Ureter (tissue), 1 donor: ENCODE measurements at places on chromosomes 3 and 15. TPM values are rescaled to one million over a fixed set of nuclear protein-coding genes. Genes with fewer than 3 reads are reported as not detected.

Gene CPEB1
- total RNA-seq = 3.7 TPM

Gene NANOGP8
- total RNA-seq = 4.6 TPM

Gene ZNF860
- 4.4 TPM for total RNA-seq

Gene HDC
- total RNA-seq = 5.6 TPM

Gene ATP2C1
- 86.9 TPM for total RNA-seq

GRCh38 chr15:72559781-72560180 lies 85.7 kb downstream of the ARIH1 start:
- DNase-seq = no peak

Gene NDUFB5
- total RNA-seq = 109 TPM

DNA sequence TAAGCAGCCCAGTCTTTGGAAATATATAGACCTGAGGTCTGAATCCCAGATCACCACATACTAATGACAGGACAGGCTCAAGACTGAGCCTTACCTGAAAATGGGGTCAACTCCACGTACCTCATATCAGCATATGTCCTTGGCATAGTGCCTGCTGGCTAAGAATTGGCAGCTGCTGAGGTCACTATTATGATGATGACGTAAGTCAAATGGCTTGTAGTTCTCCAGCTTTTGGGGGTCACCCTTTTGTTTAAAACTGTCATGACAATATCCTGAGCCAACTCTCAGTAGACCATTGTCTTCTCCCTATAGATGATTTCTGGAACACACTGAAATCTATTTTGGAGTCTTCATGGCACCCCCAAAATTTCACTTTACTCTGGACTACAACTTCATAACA lies 16.8 kb upstream of the CADPS start:
- no peak for DNase-seq

DNA sequence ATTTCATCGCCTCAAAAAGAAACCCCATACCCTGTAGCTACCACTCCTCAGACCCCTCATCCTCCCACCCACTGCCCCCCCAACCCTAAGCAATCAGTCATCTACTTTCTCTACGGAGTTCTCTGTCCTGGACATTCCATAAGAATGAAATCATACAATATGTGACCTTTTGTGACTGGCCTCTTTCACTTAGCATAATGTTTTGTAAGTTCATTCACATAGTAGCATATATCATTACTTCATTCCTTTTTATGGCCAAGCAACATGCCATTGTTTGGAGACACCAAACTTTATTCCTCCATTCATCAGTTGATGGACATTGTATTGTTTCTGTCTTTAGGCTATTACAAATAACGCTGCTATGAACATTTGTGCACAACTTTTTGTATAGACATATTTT lies 64.2 kb downstream of the TNIK start:
- DNase-seq = no peak

DNA sequence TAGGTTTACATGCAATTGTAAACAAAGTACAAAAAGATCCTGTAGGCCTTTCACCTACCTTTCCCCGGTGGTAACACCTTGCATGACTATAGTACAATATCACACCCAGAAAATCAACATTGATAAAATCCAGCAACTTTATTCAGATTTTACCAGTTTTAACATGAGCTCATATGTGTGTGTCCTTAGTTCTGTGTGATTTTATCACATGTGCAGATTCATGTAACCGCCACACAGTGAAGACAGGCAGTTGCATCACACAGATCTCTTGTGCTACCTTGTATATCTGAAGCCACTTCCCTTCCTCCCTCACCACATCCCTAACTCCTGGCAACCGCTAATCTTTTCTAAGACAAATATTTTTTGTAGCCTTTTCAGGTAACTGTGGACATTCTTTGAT lies 183.5 kb upstream of the C2CD4B start:
- DNase-seq = no peak

- no peak for DNase-seq
Measured at GRCh38 chr3:124796477-124796876, 66.2 kb downstream of the UMPS start.

DNA sequence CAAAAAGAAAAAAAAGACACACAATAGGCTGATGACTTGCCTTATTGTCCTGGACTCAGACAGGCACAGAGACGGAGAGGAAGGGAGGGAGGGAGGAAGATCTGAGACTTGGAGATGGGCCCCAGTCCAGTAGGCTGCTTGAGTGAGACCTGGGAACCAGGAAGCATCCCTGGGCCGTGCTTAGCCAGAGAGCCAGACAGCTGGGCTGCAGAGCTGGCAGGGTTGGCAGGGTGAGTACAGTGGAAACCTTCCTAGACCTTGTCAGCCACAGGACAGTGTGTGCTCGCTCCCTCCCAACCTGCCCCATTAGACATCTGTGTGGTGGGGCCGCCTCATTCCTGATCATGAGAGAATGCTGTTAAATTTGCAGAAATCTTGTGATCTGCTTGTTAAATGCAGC lies 107.9 kb upstream of the ALDH1A3 start:
- DNase-seq = no peak

GRCh38 chr15:89226359-89227221 lies 5.2 kb upstream of the RLBP1 start:
- no peak for DNase-seq

- no peak for DNase-seq
Measured at GRCh38 chr3:100136921-100137320, 22.6 kb upstream of the FILIP1L start.

Gene GPR27
- 16.3 TPM for total RNA-seq

Gene PAK6
- total RNA-seq = 29.5 TPM

Gene PP2D1
- not detected for total RNA-seq

- no peak for DNase-seq
Measured at GRCh38 chr3:535566-536416, 339.2 kb downstream of the CHL1 start.

Gene PTPN9
- total RNA-seq = 37.9 TPM

GRCh38 chr3:180633722-180634121 lies 31.8 kb downstream of the TTC14 start:
- no peak for DNase-seq

- DNase-seq = no peak
Measured at GRCh38 chr15:68633231-68634121, 54.7 kb downstream of the CORO2B start.

Gene SEMA5B
- 2.3 TPM for total RNA-seq

Gene IFT80
- total RNA-seq = 39.6 TPM
